ENCODE measurements at places on chromosomes 2 and 18. TPM values are rescaled to one million over a fixed set of nuclear protein-coding genes. Genes with fewer than 3 reads are reported as not detected.

FHOD3 gene
- total RNA-seq, result 1.3 TPM

SLC5A7 gene
- 0.36 TPM for total RNA-seq

NPC1 gene
- 36.5 TPM for total RNA-seq

KYNU gene
- total RNA-seq, result 2.3 TPM

OR6B3 gene
- total RNA-seq, result not detected

ADCYAP1 gene
- 0.75 TPM for total RNA-seq

B3GNT2 gene
- 27.6 TPM for total RNA-seq

GREB1L gene
- total RNA-seq, result not detected

ZNF385B gene
- 0.61 TPM for total RNA-seq

HTR2B gene
- 0.12 TPM for total RNA-seq

NEB gene
- 0.20 TPM for total RNA-seq

CPLX4 gene
- total RNA-seq, result not detected

UGT1A5 gene
- 3.7 TPM for total RNA-seq

FAM237A gene
- total RNA-seq, result not detected

RGPD3 gene
- 0.06 TPM for total RNA-seq

ADI1 gene
- total RNA-seq, result 64.3 TPM

COLEC12 gene
- total RNA-seq, result 2.7 TPM

RESP18 gene
- total RNA-seq, result not detected

FAM124B gene
- total RNA-seq, result 0.55 TPM

ANTXR1 gene
- total RNA-seq, result 17.3 TPM

POTEC gene
- not detected for total RNA-seq

LBX2 gene
- total RNA-seq, result 1.7 TPM

ASAP2 gene
- 71.0 TPM for total RNA-seq

SLC25A12 gene
- total RNA-seq, result 22.4 TPM

Data from left colon (tissue), 2 donors.